ENCODE measurements at places on chromosomes 6 and 20. TPM values are rescaled to one million over a fixed set of nuclear protein-coding genes. Genes with fewer than 3 reads are reported as not detected.

The TGM3 gene
- total RNA-seq: not detected

The B3GAT2 gene
- total RNA-seq: not detected

The RGS17 gene
- total RNA-seq: 3.9 TPM

The ITCH gene
- 68.9 TPM for total RNA-seq

The PKIB gene
- total RNA-seq: 0.97 TPM

The FUT9 gene
- not detected for total RNA-seq

The WFDC2 gene
- not detected for total RNA-seq

The EYA4 gene
- 0.61 TPM for total RNA-seq

The PCSK2 gene
- total RNA-seq: not detected

The UBE2C gene
- total RNA-seq: 21.4 TPM

The FBXO5 gene
- 20.8 TPM for total RNA-seq

The ZNF391 gene
- total RNA-seq: 0.76 TPM

The SNPH gene
- total RNA-seq: 4.9 TPM

The GPX5 gene
- total RNA-seq: not detected

The HLA-DQB1 gene
- total RNA-seq: not detected

The BMP5 gene
- total RNA-seq: not detected

The GTSF1L gene
- total RNA-seq: 0.32 TPM

The PNPLA1 gene
- not detected for total RNA-seq

The MYLK2 gene
- 0.32 TPM for total RNA-seq

The SOX18 gene
- total RNA-seq: 24.4 TPM

The NNAT gene
- under 0.01 TPM for total RNA-seq

The TRERF1 gene
- 0.30 TPM for total RNA-seq

The SEL1L2 gene
- not detected for total RNA-seq

The PTCRA gene
- not detected for total RNA-seq

The LY6G5C gene
- under 0.01 TPM for total RNA-seq

The SLCO4A1 gene
- total RNA-seq: 3.6 TPM

The PRR18 gene
- total RNA-seq: not detected

The APOBEC2 gene
- total RNA-seq: not detected

The PANK2 gene
- total RNA-seq: 88.1 TPM

The ADISSP gene
- 20.2 TPM for total RNA-seq

The RRAGD gene
- total RNA-seq: 0.30 TPM

The SFTA2 gene
- total RNA-seq: not detected

The CCN6 gene
- total RNA-seq: not detected

The TMEM217 gene
- total RNA-seq: 4.3 TPM

The SYNJ2 gene
- 70.4 TPM for total RNA-seq

The CD40 gene
- total RNA-seq: 17.3 TPM

The CLPSL2 gene
- not detected for total RNA-seq

The PRICKLE4 gene
- total RNA-seq: 1.5 TPM

The THBD gene
- total RNA-seq: 32.7 TPM

The CCN5 gene
- total RNA-seq: not detected

The NFATC2 gene
- 0.65 TPM for total RNA-seq

The AVP gene
- total RNA-seq: not detected

The ULBP2 gene
- total RNA-seq: 9.6 TPM

The BEND6 gene
- 0.97 TPM for total RNA-seq

The BNIP5 gene
- not detected for total RNA-seq

The LRFN2 gene
- not detected for total RNA-seq

The TCP11 gene
- under 0.01 TPM for total RNA-seq

The CRISP3 gene
- total RNA-seq: not detected

The CGA gene
- not detected for total RNA-seq

The PRDM1 gene
- total RNA-seq: 0.30 TPM

The TUBE1 gene
- total RNA-seq: 14.3 TPM

The ADGRF1 gene
- total RNA-seq: not detected

The AKAP7 gene
- total RNA-seq: 3.6 TPM

The DLL1 gene
- 1.7 TPM for total RNA-seq

The SLC22A16 gene
- not detected for total RNA-seq

The APCDD1L gene
- 6.5 TPM for total RNA-seq

The IFNGR1 gene
- total RNA-seq: 71.5 TPM

The KIFC1 gene
- 30.2 TPM for total RNA-seq

The PIGT gene
- 12.8 TPM for total RNA-seq

The FAM209B gene
- not detected for total RNA-seq

Data from epithelial cell of umbilical artery (primary cell).